ENCODE measurements at places on chromosomes 16 and 17. TPM values are rescaled to one million over a fixed set of nuclear protein-coding genes. Genes with fewer than 3 reads are reported as not detected.

The KCNH6 gene
- not detected for total RNA-seq

The MVD gene
- total RNA-seq = 126 TPM

The CRYM gene
- total RNA-seq = 15.6 TPM

The AGRP gene
- not detected for total RNA-seq

The HOXB1 gene
- total RNA-seq = not detected

The DUSP14 gene
- 16.5 TPM for total RNA-seq

The SLFN14 gene
- total RNA-seq = not detected

The ACSF2 gene
- total RNA-seq = 67.5 TPM

The PPL gene
- total RNA-seq = 62.2 TPM

The CLDN6 gene
- 1.1 TPM for total RNA-seq

The TNFAIP1 gene
- 60.2 TPM for total RNA-seq

The CTRB1 gene
- 15.0 TPM for total RNA-seq

The TBC1D3 gene
- not detected for total RNA-seq

The CLEC3A gene
- 3.5 TPM for total RNA-seq

The CDT1 gene
- total RNA-seq = 3.2 TPM

The ST6GALNAC2 gene
- total RNA-seq = 2.4 TPM
